ENCODE measurements at places on chromosomes 13 and 19.

DNA sequence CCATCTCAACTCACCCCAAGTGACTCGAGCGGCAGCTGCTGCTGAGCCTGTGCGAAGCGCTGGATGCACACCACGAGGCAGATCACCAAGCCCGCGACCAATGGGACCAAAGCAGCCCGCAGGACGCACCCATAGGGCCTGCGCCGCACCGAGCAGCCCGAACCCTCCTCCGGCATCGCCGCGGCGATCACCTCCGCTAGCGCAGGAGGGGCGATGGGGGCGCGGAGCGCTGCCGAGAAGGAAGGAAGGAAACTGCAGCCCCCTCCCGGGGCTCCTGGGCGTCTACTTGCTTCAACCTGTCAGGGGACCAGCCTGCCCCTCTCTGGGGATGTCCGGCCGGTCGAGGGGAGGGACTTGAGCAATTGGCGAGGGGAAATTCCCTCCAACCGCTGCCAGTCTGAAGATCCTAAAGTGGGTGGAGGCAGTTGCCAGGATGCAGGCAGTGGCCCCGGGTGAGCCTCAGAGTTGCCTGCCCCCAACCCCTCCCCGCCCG, at the start of gene CD70:
TSS of gene CD70 (minus strand) at position 324 of the 493 bp plus-strand sequence. CDS start at position 176, 148 bp downstream.
- DNase-seq, result peak; percentile 21

DNA sequence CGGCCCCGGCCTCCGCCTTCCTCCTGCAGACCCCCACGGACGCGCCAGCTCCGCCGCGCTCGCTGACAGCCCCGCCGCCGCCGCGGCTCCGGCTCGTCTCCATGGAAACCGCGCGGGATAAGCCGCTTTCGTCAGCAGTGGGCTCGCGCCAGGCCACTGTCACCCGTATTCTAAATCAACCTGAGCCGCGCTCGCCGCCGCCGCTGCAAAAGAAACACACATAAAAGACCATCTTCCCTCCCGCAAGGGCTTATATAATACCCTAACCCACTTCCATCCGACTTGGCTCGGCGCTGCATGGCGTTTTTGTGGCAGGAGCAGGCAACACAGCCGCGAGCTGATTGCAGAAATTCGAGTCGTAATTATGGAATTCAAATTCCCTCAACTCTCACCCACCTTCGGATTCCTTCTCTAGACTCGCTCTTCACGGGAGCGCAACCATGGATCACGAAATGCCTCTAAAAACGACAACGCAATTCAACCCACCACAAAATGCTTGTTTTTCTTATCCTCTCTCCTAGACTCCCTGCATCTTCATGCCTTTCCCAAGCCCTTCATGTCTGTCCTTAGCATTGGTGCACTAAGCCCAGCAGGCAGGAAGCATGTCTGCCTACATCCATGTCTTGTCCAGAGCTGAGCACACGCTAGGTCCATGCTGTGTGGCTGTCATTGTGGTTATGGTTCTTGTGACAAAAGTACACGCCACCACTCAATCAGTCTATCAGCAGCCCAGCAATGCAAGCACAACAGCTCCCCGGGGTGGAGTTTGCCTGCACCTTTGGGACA, at the start of gene AMER2:
TSS of gene AMER2 (minus strand) at position 772 of the 786 bp plus-strand sequence. CDS start at position 103, 669 bp downstream.
- no peak for DNase-seq

DNA sequence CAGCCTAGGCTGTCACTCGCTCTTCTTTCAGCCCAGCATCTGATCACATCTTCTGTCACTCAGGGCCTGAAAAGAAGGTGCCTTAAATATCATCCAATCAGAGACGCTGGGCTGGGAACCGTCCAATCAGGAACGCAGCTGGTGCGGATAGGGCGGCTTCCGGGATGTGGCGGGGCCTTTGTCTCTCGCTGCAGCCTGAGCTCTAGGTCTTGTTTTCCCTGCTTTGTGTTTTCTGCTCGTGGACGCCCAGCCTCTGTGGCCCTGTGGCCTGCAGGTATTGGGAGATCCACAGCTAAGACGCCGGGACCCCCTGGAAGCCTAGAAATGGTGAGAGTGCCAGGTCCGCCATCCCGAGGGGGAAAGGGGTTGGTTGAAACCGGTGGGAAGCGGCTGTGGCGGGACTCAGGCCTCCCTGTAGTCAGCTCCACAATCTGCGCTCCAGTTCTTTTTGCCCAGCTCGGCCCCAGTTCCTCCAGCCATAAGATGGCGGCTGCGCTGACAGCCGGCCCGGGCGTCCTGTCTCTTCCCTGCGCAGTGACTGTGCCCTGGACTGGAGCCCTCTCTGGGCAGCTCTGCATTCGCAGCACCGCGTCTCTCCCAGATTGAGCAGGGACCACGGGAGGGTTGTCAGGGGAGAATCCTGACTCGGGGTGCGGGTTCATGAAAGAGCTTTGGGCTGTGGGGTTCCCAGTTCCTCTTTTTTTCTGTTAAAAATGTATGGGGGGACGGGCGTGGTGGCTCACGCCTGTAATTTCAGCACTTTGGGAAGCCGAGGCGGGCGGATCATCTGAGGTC, at the start of gene ZNF85:
TSS of gene ZNF85 (plus strand) at position 175 of the 795 bp plus-strand sequence. CDS start at position 325, 150 bp downstream.
- peak; percentile 89 for DNase-seq

GRCh38 chr13:110471833-110472162, 89.7 kb downstream of the RAB20 start:
- DNase-seq, result peak; percentile 28

DNA sequence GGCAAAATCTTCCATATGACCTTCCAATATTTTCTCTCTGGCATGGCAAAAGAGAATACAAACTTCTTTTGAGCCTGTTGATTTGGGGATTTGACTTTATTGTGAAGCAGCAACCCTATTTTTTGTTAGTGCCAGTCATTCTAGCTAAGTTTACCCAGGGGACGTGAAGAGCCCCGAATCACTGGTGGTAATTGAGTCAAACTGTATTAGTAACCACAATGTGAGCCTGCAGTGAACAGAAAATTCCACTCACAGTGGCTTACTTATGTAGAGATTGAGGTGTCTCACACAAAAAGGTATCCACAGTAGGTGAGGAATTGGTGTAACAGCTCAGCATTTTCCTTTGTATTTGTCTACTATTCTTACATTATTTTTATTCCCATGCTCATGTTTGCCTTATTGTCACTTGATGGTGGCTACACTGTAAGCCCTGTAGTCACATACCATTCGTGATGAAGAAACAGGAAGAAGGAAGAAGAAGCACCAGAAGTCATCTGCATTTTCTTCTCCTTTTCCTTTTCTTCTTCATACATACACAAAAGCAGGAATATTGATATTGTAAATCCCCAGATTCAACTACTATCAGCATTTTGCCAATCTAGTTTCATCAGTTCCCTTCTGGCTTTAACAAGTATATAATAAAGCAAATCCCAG, 33.3 kb upstream of the MYCBP2 start:
- no peak for DNase-seq

Measured in naive thymus-derived CD8-positive, alpha-beta T cell (primary cell).